ENCODE measurements at places on chromosomes 7 and 10.

DNA sequence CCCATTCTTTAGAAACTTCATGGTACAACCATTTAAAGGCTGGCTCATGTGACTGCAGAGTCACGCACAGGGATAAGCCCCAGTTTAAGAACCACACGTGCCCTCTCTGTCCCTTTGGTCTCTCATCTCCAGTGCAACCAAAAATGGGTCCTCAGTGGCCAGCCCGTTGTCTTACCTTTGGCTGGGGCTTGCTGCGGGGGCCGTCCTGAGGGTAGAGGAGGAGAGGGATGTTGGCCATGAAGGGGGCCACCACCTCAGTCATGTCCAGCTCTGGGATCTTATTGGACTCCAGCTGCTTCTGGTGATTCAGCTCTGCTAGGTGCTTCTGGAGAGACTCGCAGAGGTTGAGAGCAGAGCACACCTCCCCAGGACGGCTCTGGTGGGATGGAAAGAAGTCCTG, 22.3 kb downstream of the PSAP start:
- DNase-seq = no peak

DNA sequence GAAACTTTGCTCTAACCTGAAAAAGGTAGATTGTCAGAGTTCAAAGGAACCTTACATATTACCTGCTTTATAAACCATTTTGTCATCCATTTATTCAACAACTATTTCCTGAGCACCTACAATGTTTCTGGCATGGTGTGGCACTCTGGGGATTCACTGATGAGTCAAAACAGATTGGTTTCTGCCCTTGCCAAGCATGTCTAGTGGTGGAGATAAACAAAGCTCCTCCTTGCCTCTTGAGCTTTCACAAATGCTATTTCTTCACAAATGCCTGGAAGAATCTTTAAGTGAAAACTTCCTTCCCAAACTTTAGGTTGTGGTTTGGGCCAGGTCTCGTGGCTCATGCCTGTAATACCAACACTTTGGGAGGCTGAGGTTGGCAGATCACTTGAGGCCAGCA, 85.1 kb upstream of the RELN start:
- no peak for DNase-seq

DNA sequence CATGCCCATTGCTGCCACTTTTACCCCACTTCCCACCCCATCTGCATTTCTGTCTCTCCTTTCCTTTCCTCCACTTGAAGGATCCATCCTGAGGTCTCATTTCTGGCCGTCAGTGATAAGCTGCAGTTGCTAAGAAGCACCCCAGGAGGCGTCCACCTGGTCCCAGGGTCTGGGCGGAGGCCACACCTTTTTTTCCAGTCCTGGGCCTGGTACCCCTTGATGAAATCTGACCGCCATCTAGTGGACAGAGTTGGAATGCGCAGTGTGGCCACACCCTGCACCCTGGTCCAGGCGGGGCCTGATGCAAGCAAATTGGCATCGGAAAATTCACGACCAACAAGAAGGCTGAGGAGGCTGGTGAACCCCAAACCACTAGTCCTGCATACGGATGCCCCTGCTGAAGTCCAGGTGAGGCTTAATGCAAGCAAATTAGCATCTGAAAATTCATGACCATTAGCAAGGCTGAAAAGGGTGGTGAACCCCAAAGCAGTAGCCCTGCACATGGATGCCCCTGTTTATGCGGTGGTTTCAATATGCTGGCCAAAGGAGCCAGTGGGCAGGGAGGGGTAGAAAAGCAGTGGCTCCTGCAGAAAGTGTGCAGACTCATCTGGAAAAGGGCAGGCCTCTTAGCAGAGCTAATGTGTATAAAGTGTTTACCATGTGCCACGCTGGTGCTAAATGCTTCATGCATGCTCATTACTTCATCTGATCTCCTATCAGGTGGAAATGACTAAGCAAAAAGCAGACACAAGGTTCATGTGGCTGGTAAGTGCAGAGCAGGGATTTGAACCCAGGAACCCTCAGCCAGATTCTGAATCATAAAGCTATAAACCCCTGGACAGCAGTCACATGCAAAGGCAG, 43.2 kb downstream of the GPAM start:
- DNase-seq = peak; percentile 89

GRCh38 chr10:86960003-86960862, 1.8 kb downstream of the SNCG start:
- no peak for DNase-seq

DNA sequence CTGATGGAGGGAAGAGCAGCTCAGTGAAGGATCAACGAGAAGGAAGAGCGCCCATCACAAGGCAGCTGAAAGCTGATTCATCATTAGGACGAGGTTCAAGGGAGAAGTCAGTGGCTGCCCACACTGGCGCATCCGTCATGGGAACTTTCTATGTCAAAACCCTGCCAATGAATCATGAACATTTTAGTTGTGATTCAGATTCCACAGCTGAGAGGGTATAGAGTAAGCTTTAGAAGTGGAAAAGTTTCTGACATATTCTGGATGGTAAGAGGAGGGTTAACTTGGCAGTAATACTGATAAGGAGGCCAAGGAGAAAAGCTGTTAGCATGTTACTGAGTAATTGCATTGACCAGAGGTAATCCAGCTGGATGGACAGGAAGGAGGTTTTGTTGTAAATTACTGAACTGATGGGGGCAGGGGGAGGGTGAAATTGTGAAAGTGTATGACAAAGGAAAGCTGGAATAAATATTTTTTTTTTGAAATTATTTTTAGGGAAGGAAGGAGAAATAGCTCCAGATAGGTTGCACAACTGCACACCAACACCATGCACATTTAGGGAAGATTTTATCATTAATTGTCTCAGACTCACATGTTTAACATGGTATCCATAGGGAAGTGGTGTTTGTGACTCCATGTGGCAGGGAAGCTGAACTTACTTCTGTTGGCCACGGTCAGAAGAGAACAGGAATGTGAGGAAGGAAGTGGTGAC, 78.3 kb upstream of the NRP1 start:
- DNase-seq = no peak

DNA sequence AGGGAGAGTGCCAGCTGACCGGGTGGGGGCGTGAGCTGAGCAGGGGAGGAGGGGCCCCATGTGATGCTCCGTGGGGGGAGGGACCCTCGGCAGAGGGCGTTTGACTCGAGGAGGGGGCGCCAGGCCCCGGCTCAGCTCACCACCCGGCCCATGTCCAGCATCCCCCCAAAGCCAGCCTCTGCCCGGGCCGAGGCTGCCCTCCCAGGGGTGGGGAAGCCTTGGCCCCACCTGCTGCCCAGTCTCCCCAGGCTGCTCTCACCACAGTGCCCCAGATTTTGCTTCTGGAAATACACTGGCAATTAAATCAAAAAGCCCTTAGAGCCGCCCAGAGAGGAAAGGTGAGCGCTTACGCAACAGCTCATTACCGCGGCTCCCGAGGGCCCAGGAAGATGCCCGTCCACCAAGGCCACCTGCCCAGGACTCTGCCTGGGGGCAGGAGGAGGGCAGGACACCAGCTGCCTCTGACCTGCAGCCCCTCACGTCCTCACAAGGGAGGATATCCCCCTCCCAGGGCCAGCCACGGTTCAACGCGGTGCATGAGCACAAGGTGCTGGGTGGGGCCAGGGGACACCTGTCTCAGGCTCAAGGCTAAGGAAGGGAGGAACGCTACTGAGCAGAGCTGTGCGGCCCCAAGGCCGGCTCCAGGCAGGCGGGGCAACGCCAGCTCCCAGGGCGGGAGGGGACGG, 70.0 kb upstream of the INPP5A start:
- no peak for DNase-seq

- DNase-seq = peak; percentile 32
Observed at GRCh38 chr10:132570771-132571649, 33.4 kb downstream of the INPP5A start.

- DNase-seq = no peak
Observed at GRCh38 chr10:1544929-1545328, 192.4 kb downstream of the ADARB2 start.

- DNase-seq = no peak
Observed at GRCh38 chr10:44396671-44397191, 11.8 kb upstream of the CXCL12 start.

GRCh38 chr7:46215987-46216567, 295.0 kb upstream of the IGFBP3 start:
- DNase-seq = no peak

- DNase-seq = peak; percentile 49
Observed at GRCh38 chr7:94449151-94449725, 54.5 kb downstream of the COL1A2 start.

All from G401 (cell line).